ENCODE measurements at places on chromosomes 11 and 22.

DNA sequence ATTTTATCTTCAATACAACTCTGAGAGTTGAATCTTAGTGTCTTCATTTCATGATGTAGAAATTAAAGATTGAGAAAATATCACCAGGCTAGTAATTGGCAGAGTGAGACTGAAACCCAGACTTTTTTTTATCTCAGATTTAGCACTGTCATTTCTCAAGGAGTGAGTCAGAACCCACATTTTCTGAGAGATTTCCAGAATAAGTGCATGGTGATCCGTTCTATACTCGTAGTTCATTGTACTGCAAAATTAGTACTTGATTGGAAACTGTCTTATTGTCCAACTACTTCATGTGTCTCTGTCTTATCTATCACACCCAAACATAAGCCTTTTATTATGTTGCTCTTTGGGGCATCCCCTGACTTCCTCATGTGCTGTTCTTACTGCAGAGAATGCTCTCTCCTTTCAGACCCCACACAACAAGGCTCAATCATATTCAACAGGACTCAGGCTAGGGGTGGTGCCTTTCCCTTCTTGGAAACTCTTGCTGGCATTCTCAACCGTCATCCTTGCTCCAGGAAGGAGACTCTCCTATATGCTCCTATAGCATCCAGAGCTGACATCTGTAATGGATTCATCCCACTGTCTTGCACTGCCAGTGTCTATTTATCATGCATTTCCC, 76.7 kb upstream of the BLID start:
- no peak for DNase-seq

DNA sequence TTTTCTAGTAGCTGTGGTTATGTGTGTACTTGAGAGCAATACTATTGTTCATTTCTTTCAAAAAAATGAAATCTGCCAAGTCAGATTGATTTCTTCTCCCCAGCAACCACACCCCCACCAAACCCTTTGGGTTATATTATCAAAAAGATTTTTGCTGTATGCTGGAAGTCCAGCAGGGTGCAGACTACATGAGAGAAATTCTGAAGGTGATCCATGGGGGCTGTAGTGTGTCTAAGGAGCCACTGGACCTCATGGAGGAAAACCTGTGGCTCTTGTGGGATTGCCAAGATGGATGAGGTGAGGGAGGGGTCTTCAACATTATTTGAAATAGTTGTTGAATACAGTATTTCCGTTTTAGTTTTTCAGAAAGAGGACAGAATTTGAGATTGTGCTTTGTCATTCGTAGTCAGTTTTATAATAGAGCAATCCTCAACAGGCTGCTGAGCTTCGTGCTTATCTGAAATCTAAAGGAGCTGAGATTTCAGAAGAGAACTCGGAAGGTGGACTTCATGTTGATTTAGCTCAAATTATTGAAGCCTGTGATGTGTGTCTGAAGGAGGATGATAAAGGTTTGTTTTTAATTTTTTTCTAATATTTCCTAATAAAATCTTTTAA, 3.1 kb downstream of the EIF3M start:
- DNase-seq: no peak

GRCh38 chr11:889687-890475, 20.7 kb downstream of the CHID1 start:
- no peak for DNase-seq

DNA sequence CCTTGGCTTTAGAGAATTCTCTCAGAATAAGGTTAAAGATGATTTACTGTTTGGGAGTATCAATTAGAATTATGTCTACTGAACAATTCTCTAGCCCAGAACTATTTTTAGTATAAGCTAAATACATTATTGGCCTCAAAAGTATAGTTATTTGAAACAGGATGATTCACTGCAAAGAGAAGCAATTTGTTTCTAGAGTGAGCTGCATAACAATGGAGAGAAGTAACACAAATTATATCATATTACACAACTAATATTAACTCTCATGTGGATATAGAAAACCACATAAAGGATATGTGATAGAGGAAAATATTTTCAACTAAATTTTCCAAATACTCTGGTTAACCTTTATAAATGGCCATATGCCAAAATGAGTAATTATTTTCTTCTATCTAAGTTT, 24.9 kb downstream of the PGM2L1 start:
- no peak for DNase-seq

GRCh38 chr11:7275133-7275532, 23.4 kb downstream of the SYT9 start:
- DNase-seq: no peak

Measured in NCI-H2029 (cell line).